Activated CD4-positive, alpha-beta T cell treated with anti-CD3 and anti-CD28 coated beads, Interleukin-2, Interleukin-6, amounts not matched to agents 100 ng/mL and 50 ng/mL, durations not matched to agents 16 hours and 8 hours (primary cell): ENCODE measurements at places on chromosomes 5 and 9.

DNA sequence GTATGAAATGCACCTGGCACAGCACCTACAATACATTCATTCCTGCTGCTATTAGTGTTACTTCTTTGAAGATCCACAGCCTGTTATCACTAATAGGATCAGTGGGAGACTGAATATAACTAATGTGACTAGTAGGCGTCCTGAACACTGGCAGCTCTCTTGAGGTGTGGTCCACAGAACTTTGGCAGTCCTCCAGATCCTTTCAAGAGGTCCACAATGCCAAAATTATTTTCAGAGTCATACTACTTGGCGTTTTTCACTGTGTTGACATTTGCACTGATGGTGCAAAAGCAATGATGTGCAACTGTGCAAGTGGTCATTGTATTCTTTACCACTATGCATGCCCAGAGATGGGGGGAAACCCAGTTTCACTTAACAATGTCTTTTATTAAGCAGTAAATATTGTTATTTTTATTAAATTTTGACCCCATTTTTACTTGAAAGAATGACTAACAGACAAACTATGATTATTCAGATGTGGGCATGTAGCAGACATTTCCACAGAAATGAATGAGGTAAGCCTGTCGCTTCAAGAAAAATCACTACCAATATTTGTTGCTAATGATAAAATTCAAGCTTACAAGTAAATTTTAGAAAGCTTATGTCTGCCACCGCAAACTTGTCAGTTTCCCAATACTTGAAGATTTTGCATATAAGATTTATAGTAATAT, 48.9 kb downstream of the ADRB2 start:
- DNase-seq = no peak

GRCh38 chr9:9799287-9799686, 813.5 kb downstream of the PTPRD start:
- DNase-seq = no peak

- DNase-seq = no peak
These were observed 1.2 kb upstream of the RNF44 start for GRCh38 chr5:176538230-176538988.

- DNase-seq = peak; percentile 84
These were observed 73.4 kb downstream of the ANGPTL2 start for GRCh38 chr9:127049044-127049443.

GRCh38 chr9:76369583-76369982, 24.6 kb downstream of the RFK start:
- no peak for DNase-seq

DNA sequence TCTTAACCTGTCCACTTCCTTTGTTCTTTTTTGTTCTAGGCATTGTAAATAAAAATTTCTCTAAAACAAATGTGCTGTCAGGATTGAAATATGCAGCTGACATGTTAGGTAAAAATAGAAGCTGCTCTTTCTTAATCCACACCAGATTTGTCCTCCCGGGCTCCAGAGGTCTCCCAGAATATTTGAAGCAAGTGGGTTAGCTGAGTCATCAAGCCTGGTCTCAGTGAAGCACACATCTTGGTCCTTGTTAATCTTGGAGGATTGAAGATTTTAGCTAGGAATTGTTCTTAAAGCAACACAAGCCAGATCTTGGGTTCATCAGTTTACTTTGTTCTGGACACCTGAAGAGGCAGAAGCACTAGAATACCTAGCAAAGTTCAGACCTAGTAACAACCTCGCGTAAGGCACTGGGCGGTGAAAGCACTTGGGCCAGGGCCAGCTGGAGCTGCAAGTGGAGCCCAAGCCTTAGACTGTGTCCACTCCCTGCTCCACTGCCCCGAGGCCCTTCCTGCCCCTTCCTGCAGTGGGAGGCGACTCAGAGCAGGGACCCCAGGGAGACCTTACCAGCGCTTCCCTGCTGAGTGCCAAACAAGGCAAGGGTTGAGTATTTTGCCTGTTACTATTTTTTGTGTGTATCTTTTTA, 36.5 kb downstream of the HABP4 start:
- no peak for DNase-seq
